Upper lobe of left lung (tissue), 6 donors: ENCODE measurements at places on chromosomes 1 and 21. TPM values are rescaled to one million over a fixed set of nuclear protein-coding genes. Genes with fewer than 3 reads are reported as not detected.

DNA sequence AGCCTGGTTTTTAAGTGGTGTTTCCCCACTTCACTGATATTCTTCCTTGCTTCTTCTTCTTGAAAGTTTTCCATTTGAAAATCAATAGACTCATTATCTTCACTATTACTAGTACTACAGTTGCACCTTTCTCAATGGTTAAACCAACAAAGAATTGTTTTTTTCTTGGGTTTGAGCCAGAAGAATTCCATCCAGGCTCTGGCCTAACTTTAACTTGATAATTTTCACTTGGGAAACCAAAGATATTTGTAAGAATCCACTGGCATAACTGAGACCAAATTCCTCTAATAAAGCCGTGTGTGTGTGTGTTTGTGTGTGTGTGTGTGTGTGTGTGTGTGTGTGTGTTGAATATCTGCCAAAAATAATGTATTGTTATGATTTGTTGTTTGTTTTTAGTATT is 103.2 kb downstream of the SGIP1 start:
- H3K36me3 ChIP-seq = no peaks in the 10 kb centered on the region
- H3K4me3 ChIP-seq = no peak overlapping the region
- H3K27ac ChIP-seq = no peak overlapping the region
- no peaks in the 10 kb centered on the region for H3K27me3 ChIP-seq
- no peak for DNase-seq
- H3K4me1 ChIP-seq = no peaks in the 10 kb centered on the region

GRCh38 chr1:55749975-55750627 is 534.9 kb upstream of the USP24 start:
- no peak overlapping the region for H3K27ac ChIP-seq
- H3K36me3 ChIP-seq = no peaks in the 10 kb centered on the region
- no peak overlapping the region for H3K4me3 ChIP-seq
- no peaks in the 10 kb centered on the region for H3K27me3 ChIP-seq
- no peaks in the 10 kb centered on the region for H3K4me1 ChIP-seq

RORC gene
- total RNA-seq = 10.3 TPM

S100A3 gene
- total RNA-seq = 2.0 TPM

TEDDM1 gene
- total RNA-seq = not detected

DNA sequence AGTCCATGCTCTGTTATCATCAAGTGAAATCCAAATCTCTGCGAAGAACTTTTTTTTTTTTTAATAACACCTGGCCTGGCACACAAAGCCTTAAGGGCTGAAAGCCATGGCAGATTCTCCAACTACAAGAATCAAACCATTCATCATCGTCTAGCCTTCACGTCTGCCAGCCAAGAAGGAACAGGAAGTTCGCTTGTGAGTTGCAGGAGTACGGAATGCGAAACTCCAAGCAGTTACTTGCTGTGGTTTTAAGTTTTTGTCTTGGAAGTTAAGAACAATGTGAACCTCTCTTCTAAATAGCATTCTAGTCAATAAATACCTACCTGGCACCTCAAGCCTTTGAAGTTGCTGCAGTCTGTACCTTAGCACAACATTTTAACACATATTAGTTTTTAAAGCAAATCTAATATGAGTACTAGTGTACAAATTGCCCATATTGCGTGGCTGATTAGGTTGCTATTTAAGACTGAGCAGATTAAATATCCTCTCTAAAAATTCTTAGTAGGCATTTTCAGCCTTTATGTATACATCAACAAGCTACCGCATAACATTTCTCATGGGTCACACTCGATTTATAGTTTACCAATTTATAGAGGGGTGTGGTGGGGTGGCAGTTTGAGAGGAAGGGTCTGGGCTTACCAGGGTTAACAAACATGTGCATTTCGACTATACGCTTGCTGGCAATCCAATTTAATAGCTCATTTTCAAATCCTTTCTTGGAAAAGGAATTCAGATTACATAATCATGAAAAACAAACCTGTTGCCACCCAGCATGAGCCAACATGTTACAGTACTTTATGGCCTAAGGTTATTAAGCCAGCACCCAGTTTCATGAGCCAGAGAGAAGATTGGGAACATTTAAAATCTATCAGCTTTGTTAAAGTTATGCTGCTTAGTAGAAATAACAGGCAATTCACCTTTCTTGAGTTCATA is 22.2 kb upstream of the PTPN14 start:
- no peak overlapping the region for H3K4me3 ChIP-seq
- peaks cover 15% of the 10 kb centered on the region for H3K4me1 ChIP-seq
- no peak for DNase-seq
- H3K27me3 ChIP-seq = no peaks in the 10 kb centered on the region
- no peaks in the 10 kb centered on the region for H3K36me3 ChIP-seq

MFSD2A gene
- 133 TPM for total RNA-seq

DNA sequence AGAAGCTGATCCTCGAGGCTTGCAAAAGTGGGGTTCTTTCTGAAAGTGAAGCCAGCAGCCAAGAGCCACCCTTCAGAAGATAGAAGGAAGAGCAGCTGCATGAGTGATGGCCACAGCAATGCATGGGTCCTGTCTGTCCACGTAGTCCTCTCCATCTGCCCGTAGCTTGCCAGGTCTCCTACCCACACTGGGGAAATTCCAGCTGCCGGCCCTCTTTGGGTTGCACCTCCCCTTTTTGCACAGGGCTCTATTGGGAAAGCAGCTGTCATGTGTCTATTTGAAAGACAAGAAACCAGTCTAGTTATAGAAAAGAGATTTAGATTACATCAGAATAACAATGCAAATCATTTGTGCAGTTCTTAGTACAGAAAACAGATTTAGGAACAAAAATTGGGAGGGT is 204.4 kb downstream of the GIPC2 start:
- no peaks in the 10 kb centered on the region for H3K4me1 ChIP-seq
- H3K27me3 ChIP-seq = no peaks in the 10 kb centered on the region
- no peak overlapping the region for H3K27ac ChIP-seq
- peaks cover 4% of the 10 kb centered on the region for H3K36me3 ChIP-seq
- DNase-seq = no peak
